M059J (cell line): ENCODE measurements at places on chromosomes 11 and 22.

DNA sequence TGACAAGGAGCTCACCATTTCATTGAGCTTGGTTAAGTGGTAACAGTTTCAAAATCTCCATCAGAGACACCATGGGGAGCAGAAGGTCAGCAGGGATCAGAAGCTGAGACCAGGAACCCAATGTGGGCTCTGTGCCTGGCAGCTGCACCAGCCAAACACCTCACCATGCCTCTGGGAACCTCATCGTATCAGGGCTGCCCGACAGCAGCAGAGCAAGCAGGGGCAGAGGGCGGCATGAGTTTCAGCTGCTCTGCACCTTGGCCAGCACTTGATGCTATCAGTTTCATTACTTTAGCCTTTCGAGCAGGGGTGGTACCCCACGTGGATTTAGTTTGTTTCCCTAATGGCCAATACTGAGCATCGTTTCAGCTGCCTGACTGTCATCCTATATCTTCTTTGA lies 77.8 kb downstream of the DGCR2 start:
- DNase-seq, result no peak

DNA sequence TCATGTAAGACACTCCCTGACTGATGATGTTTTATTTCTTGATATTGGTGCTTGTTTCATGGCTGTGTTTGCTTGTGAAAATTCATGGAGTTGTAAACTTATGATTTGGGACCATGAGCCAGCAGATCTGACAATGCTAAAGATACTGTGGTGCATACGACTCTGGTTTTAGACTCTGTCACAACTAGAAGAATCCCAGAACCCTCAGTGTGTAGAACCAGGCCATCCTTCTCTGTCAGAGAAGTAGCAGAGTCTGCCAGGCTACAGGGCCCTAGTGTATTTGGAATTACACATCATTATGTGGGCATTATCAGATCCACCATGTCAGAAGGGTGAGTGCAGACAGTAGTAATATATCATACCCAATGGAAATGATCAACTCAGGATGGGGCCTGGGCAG lies 209.8 kb upstream of the POU2AF2 start:
- no peak for DNase-seq

- DNase-seq, result peak; percentile 20
These were observed 41.1 kb downstream of the RPS6KA4 start for GRCh38 chr11:64400102-64400501.

GRCh38 chr11:126115816-126116331 lies 53.2 kb upstream of the CDON start:
- peak; percentile 94 for DNase-seq

GRCh38 chr22:47929073-47929472 lies 1166.6 kb downstream of the TBC1D22A start:
- DNase-seq, result no peak

GRCh38 chr11:124533626-124534025 lies 9.8 kb downstream of the OR8B12 start:
- DNase-seq, result no peak

DNA sequence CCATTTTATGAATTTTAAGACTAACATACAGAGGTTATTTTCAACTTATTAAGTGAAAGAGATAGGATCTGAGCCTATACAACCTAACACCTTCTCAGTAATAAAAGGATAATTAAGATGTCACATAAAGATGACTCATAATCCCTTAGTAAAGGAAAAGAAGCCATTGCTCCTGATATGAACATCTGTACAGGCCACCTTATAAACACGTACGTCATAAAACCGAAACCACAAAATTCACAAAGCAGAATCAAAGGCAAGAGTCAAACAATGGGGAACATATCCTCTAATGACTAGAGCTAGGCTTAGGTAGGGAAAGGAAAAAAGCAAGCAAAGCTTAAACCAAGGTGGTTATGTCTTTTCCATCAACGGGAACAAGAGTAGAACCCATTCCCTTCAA lies 103.5 kb downstream of the KCNA4 start:
- no peak for DNase-seq
